ENCODE measurements at places on chromosomes 7 and 10.
A peak's percentile ranks its signal among the peaks of the same experiment; 100 is the strongest.

GRCh38 chr10:74992068-74992467 is 119.4 kb upstream of the SAMD8 start:
- DNase-seq, result no peak

DNA sequence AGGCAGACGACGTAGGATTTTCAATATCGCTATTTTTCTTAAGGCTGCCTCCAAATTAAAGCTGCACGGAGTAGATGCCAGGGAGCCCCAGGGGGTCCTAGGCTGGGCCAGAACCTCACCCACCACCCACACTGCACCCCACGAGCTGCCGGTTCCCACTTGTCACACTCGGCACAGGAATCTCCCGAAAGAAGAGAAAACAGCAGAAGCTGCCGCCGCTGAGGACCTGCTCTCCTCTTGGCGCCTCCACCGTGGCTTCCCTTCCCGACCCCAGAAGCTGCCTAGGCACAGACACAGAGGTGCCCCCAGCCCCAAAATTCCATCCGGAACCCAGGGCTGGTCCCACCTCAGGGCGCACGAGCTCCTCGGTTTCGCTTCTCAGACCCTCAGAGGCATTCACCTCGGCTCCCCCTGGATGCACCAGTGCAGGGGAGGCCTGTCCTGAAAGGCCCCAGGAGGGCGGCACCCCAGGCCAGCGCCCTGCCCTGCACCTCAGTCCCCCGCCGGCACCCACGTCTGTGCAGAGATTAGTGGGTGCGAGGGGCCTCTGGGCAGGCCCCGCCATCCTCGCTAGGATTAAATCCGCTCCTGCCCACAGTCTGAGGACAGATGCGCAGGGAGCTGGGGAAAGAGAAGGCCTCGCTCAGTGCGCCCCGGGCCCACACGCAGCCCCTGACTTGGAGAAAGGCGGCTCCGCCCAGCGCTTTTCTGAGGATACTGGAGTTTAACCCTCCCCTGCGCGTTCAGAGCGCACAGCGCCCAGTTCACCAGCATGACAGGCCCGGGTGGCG is 99.2 kb downstream of the PTPRN2 start:
- DNase-seq, result no peak

DNA sequence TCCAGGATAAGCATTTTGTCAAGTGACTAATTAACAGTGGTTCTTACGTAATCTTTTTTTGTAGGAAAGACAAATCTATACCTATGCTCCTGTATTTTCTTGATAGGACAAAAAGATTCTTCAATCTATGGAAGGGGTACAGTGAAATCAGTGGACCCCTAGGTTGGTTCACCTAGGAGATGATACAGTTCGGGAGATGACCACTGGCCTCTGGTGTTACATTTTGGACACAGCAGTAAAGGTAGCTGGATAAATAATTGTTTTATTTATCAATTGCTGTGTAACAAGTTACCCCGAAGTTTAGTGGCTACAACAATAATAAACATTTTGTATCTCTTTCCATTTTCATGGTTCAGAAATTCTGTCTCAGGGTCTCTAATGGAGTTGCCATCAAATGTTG is 288.2 kb upstream of the MAGI2 start:
- DNase-seq, result no peak

DNA sequence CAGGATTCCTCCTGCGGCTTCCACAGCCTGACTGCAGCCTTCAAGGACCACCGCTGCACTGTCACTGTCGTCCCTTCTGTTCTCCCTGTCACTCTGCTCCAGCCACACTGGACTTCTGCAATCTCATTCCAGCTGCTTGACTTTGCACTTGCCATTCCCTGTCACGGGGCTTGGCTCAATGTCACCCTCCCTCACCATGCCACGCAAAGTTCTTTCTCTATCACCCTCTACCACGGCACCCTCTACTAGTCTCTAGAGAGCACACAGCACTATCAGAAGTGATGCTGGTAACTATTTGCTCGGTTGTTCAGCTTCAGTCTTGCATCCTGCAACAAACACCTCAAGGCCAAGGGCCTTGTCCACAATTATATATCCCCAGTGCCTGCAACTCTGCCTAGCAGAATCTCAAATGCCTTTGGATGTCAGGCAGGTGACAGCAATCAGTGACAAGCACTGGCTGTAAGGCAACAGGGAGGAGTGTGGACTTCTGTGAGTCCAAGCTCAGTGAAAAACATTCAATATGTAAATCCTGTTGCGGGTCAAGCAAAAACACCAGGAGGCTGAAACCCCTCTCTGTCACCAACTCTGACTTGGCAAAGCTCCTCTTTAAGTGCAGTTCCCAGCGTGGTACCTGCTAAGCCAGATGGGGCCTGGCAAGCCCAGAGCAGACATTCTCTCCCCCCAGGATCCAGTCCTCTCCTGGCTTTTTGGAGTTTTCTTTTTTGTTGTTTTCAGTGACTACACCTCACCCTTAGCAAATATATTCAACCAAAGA is 259.9 kb downstream of the FGFR2 start:
- DNase-seq, result no peak

DNA sequence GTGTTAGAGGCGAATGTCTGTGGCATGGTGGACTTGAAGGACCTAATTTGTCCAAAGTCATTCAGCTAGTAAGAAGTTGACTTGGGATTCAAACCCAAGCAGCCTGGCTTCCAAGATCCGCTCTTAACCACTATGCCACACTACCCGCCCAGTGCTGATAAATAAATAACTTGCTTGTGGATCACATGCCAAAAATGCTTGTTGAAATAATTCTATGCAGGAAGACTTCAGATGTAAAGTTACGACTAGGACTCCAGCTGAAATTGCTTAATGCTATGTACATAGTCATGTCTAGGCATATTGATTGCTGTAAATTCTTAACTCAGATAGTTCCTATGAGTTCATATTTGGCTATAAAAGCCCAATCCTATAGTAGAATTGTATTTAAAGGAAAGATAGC is 76.0 kb downstream of the PLXDC2 start:
- no peak for DNase-seq

DNA sequence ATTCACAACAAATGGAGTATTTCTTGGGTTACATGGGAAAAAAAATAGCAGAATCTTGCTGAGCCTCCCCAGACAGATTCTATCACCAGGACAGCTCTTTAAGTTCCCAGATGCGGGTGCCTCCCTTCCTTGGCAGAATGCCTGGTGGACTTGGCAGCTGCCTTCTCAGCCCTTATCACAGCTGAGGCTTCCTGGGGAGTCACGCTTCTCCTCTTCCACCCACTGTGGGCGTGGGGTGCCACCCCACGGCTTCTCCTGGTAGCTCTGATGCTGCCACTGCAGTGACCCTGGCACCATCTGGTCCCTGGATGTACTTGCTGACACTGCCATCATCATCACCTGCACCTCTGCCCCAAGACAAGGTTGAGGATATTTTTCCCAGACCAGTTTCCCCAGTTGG is 16.2 kb upstream of the NME8 start:
- DNase-seq, result peak; percentile 99

Measured in hematopoietic multipotent progenitor cell treated with erythropoietin and hydrocortisone succinate and interleukin-3 and kit ligand, for 8 days (in vitro differentiated cells).